ENCODE measurements at places on chromosomes 5 and 9.

GRCh38 chr5:180343110-180343830 lies 9.9 kb downstream of the GFPT2 start:
- DNase-seq: no peak

DNA sequence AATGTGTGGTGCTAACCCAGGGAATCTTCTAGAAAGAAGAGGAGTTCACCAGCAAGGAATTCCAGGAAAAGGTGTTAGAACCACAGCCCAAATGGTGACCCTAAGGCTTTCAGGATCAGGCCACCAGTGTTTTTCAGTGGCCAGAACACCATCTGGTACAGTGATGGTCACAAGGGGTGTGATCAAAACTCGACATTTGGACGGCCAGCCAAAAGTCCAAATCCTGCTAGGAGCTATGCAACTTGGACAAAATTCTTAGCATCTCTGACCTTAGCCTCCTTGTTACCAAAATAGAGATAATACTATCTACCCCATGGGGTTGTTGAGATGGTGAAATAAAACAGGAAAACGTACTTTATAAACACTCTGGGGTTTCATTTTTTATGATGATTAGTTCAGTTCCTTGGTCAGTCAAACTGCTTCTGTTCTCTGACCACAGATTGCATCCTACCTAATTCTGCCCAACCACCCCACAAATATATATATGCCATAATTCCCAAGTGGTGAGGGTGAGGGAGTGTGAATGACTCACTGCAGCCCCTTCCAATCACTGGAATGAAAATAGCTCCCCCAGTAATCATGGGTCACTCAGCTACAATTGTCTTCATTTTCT lies 210.3 kb downstream of the CDK5RAP2 start:
- DNase-seq: no peak

DNA sequence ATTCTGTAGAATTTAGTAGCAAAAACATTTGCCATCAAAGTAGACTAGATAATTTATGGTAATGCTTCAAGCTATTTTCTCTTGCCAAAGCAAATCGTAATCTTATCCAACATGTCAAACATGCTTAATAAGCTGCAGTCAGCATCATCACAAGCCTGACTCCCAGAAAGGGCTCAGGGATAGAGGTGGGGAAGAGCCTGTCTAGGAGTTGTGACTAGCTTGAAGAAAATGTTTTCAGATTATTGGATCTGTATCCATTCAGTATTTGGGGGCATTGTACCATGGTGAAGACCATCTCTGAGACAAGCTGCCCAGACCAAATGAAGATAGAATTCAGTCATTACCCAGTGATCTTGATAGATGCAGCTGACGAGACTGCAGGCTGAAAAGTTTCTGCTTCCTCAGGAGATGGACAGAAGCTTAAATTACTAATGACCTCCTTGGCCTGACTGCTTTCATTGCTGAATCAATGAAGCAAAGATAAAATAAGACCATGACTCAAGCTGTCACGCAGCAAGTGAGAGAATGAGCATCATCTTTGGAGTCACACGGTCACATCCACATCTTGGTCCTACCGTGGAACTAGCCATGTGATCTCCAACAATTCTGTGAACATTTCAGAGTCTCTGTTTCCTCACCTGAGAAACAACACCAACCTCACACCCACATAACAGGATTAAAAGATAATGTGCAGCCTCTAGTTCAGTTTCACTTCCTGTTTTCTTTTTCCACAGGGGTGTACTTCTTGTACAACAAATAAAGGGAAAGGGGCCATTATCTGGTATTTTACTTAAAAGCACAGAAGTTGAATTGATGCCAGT lies 9.4 kb downstream of the ERAP2 start:
- no peak for DNase-seq

DNA sequence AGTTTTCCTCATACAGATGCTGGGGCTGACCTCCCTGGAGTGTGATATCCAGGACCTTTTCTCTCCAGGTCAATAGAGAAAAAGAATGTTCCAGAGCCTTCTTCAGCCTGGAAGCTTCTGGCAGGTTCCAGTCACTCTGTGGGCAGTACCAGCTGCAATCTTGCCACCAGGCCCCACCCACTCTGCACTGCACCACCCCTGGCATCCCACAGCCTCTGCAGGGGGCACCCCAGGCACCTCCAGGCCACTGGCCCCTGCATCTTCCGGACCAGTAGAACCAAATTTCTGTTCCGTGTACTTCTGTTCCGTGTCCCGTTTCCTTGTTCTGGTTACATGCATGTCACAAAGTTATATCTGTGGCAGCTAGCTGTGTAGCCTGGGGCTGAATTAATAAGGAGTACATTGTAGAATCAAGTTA lies 83.3 kb upstream of the ZBTB43 start:
- DNase-seq: no peak

- DNase-seq: no peak
Measured at GRCh38 chr9:61666849-61667371, 477.1 kb downstream of the SPATA31A7 start.

DNA sequence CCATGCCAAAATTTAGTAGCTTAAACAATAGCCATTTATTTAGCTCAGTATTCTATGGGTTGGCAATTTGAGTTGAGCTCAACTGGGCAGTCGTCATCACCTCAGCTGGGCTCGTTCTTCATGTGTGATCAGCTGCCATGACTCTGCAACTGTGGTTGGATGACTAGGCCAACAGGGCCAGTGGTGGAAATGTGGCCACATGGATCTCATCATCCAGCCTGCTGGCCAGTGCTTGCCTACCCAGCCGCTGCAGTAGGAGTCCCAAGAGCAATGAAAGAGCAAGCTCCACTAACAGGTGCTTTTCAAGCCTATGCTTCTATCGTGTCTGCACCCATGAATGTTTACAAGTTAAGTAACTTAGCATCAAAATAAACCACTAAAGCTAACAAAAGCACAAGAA lies 158.0 kb downstream of the ATPSCKMT start:
- DNase-seq: no peak
